ENCODE measurements at places on chromosomes 2 and 18. TPM values are rescaled to one million over a fixed set of nuclear protein-coding genes. Genes with fewer than 3 reads are reported as not detected.

TWIST2 gene
- polyA plus RNA-seq: 0.67 TPM

C2orf92 gene
- polyA plus RNA-seq: 0.98 TPM

HAUS1 gene
- polyA plus RNA-seq: 9.0 TPM

LAMA3 gene
- polyA plus RNA-seq: 0.62 TPM

HOXD1 gene
- 0.79 TPM for polyA plus RNA-seq

ALPI gene
- polyA plus RNA-seq: 0.05 TPM

CYS1 gene
- polyA plus RNA-seq: 0.10 TPM

CCL20 gene
- polyA plus RNA-seq: 0.18 TPM

C2orf74 gene
- 13.4 TPM for polyA plus RNA-seq

DNA sequence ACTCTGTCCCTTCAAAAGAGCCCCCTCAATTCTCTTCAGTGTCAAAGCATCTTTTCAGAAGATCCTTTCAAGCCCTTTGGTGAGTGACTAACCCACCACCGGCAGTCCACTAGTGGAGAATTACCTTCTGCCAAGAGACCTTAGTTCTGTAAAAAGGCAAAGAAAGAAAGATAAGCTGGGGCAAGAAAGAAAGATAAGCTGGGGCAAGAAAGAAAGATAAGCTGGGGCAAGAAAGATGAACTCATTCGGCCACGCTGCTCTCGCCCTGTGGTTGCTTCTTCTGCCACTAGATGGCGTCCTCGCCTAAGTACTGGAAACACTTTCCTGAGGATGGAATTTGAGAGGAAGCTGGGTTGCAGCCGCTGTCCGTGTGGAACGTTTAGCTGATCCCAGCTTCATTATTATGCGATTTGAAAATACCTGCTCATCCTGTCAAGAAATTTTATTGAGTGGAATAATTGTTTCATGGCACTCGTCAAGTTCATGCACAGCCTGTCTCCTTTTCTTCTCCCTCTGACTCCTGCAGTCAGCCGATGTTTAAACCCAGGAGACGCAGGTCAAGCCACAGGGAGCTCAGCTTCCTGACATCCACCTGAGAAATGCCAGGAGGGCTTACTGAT lies 17.3 kb upstream of the ANXA4 start:
- peak; percentile 82 for DNase-seq

- peak; percentile 58 for DNase-seq
Observed at GRCh38 chr2:216279459-216279858, 92.8 kb downstream of the MARCHF4 start.

DNA sequence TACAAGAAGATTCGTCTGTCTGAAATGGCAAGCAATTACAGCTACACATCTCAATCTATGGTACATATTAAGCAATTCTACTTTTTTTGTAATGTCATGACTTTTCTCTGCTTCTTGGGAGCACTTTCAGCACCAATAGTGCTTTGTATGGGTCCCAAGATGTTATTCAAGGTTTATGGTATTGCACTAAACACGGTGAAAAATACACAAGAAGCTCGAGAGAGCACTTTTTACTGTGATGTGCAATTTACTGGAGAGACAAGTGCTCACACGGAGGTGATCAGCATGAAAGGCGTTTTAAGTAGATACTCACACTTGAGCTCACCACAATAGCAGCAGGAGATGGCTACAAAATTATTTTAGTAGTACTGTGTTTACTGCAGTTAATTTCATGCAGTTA lies 783.6 kb downstream of the CBLN2 start:
- DNase-seq: no peak

DNA sequence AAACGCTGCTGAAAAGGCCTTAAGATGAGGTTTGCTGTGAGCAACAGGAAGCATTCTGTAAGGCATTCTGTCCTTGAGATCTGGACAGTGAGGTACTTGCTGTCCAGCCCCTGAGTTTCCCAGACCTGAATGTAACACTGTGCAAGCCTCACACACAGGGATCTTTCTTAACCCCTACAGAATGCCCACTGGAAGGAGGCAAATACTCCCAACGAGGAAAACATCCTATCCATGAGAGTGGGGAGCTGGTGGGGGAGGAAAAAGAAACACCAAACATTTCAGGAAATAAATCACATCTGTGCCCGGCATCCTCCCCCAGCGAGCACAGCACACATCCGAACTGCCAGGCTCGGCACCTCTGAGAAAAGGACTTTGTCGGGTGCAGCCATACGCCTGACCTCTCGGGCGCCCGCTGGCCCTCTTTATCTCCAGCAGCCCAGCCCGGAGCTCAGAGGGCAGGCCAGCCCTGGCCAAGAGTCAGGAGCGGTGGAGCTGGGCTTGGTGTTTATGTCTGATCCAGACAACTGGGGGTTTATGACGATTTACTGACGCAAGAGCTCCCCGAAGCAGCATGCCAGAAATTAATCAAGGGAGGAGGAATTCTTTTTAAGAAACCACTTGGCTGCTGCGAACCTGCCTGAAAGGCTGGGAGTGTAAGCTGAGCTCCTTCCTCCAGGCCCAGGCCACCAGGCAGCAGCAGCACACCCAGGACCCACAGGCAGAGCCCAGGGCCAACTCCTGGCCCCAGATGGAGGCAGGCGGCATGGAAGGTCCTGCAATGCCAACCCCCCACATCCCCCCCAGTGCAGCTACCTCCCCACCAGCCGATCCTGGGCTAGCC lies 72.2 kb downstream of the HDAC4 start:
- DNase-seq: peak; percentile 84

DNA sequence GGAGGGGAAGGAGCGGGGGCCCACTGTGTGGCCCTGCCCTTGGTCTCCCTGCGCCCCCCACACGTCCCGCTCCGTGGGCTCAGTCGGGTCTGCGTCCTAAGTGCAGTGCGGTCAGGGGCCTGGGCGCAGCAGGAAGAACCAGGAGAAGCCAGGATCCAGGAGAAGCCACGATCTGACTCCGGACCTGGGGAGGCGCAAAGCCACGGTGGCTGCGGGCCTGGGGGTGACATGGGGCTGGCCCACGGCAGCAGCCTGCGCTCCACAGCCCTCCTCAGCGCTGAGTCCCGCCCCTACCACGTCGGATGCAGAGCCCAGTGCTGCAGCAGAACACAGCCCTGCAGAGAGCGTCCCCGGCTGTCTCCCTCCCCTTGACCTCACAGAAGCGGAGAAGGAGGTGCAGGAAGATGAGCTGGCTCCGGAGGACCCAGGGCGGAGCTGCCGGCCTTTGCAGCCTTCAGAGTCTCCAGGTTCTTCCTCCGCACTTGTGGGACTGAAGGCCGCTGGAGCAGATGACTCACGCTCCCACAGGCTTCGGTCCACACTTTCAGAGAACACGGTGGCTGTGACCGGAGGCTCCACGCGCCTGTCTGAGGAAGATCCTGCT lies 589.2 kb upstream of the SALL3 start:
- DNase-seq: no peak

DNA sequence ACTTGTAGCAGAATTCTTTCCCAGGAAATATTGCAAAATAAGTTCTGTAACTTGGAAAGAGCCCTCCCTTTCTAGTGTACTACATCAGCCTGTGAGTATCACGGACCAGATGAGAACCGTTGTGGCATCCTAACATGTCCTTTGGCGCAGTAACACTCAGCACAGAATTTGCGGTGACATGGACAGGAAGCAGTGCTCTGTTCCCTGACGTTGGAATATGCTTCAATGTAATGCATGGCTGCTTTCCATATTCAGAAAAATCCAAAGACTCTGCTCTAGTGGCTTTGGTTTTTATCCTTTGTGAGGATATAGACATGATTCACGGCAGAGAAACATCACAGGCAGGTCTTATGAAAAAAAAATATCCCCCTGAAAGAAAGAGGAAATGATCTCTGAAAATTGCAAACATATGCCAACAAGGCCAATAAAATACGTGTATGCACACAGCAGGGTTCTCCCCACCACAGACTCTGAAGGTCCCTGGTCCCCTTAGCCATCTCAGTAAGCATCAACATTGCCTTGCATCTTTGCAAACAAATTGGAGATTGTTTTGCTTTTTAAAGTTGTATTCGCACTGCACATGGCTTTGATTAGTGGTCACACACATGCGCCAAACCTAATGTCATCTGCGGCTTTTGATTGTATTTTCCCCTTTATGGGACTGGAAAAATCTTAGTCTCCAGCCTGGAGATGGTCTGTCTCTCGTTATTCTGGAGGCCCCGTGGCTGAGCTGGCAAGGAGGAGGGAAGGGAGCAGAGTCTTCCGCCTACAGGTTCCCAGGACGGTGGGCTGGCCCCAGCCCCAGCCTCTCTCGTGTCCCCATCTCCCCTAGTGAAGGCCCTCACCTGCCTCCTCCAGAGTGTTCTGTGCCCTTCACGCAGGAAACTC lies 122.9 kb downstream of the COPS8 start:
- no peak for DNase-seq

DNA sequence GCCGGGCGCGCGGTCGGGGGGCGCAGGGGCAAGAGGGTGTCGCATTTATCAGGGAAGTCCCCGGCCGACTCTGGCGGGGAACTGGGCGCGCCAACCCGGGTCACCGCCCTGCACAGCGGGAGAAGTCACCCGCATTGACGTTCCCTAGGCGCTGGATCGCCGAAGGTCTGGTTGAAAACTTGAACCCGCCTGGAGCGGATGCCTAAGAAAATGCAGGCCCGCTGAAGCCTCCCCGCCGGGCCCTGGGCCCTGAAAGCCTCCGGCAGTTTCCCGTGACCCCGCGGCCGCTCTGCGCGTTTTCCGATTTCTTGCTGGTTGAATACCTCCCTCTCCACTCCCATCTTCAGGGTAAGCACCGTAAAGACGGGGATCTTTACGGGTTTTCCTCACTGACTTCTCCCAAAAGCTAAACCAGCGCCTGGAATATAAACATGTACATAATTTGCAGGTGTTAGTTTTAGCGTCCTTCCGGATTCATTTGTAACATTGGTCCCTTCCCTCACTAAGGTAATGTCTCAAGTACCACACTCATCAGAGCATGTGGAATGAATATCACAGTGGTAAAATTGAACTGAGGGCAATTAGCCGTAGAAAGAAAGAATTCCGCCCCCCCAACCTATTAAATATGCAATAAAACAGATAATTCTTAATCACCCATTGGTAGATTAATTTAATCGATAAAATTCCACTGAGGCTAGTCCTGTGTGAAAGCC lies 675 bp upstream of the SPIRE1 start:
- DNase-seq: peak; percentile 37

GRCh38 chr2:88024509-88024908 lies 8.2 kb upstream of the RNU2-63P start:
- DNase-seq: no peak

DNA sequence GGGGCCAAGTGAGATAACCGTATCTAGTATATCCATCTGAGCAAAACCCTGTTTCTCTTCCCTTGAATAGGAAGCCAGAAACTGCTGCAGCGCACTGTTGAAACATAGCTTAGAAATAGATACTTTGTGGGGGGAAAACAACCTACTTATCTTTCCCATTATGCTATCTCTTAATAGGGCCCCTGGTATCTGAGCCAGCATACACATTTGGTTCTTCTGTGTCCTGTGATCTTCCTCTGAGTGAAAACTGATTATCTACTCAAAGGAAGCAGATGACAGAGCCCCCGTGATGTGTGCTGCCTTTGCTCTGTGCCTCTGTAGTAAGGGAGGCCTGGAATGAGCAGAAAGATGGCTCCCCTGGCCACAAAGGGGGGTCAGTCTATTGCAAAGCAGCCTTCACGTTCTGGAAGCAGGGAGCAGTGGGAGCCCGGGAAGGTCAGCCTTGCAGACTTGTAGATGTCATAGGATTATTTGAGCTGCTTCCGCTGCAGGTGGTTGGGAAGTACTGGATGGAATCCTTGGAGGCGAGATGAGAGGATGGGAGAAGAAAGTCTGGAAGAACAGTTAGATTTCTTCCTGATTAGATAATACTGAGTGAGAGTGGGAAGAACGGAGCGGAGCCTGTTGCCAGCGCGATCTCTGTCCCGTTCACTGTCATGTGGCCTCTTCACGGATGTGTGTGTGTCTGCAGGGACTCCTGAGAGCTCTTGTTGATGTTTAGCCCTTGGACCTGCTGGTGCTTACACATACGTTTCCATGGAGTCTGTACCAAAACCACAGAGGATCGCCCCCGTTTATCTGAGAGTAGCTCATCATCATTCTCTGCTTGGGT lies 150.1 kb downstream of the AGAP1 start:
- no peak for DNase-seq

DNA sequence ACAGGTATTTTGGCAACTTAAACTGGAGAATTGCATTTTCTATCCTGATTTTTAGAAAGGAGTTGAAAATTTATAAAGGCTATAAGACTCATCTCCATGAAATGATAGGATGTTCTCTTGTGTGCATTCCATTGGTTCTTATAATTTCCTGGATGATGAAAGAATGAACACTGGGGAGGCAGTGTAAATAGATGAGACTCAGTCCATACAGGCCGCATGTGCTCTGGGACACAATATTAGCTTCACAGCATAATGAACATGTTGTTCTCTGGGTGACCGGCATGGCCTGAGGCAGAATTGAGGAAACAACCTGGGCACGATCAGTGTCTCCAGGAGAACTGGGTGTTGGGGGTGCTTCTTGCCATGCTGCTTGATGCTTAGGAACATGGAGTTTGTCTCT lies 38.8 kb downstream of the AOX1 start:
- DNase-seq: no peak

DNA sequence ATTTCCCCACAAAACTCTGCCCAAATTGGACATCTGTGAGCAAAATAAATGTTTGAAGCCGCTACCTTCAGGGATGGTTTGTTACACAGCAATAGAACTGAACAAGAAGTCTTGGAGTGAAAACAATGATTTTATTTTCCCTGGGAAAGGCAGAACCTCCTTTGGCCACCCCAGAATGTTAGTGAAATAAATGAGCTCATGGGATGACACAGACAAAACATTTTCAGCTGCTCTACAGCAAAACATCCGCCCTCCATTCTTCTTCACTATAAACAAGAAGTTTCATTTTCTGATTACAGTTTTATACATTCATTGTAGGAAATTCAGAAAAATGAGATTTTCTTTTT lies 4.3 kb upstream of the EFHD1 start:
- DNase-seq: no peak

GRCh38 chr2:37337620-37338280 lies 6.7 kb upstream of the QPCT start:
- DNase-seq: no peak

DNA sequence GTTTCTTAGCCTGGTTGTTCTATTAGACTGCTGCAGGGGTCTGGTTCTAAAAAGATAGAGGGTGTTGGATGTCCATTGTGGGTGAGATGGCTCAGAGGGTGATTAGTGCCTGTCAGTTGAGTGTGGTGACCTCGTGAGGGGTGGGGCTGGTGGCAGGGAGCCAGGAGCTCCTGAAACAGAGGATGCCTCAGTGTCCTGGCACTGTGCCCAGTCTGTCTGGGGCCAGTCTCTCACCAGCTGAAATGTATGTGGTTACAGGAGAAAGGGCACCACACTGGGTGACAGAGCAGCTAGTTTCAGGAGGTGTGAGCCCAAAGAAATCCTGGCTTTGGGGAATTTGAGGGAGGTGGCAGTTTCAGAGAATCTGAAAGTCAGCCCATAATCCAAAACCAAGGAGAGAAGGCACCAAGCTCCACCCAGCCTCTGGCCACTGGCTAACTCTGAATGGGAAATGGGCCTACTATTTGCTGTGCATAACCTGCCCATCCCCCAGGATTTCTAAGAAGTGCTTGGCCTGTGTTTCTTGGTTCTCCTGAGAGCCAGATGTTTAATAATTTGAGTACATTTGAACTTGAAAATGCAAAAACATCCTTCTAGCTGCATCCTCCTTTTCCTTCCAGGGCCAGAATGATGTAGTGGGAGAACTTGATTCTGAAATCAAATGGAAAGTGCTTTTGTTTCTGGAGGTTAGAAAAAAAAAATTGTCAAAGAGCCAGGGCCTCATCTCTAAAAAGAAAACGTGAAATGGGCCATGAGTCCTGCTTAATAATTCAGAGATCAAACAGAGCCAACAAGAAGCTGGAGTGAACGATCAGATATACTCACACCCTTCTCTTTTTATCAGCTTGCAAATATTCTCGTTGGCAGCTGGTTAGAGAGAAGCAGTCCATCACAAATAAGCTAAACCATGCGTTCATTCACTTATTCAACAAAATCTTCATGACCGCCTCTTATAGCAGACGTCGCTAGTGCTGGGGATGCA lies 92.3 kb downstream of the B3GNT2 start:
- DNase-seq: peak; percentile 69
